AML-193 (cell line): ENCODE measurements at places on chromosomes 1 and 21.
A peak's percentile ranks its signal among the peaks of the same experiment; 100 is the strongest.

- DNase-seq = peak; percentile 56
These were observed at the start of gene PYGO2 for GRCh38 chr1:154961207-154962155. Gene PYGO2 (minus strand): TSS chr1:154961782. CDS start chr1:154961576, 206 bp downstream.

- DNase-seq = no peak
These were observed 808 bp downstream of the MAP3K21 start for GRCh38 chr1:233328142-233328921.

GRCh38 chr1:35809114-35810095 is 1.6 kb downstream of the AGO4 start:
- DNase-seq = no peak

- DNase-seq = no peak
These were observed 704.8 kb upstream of the RGS18 start for GRCh38 chr1:191453487-191453886.

DNA sequence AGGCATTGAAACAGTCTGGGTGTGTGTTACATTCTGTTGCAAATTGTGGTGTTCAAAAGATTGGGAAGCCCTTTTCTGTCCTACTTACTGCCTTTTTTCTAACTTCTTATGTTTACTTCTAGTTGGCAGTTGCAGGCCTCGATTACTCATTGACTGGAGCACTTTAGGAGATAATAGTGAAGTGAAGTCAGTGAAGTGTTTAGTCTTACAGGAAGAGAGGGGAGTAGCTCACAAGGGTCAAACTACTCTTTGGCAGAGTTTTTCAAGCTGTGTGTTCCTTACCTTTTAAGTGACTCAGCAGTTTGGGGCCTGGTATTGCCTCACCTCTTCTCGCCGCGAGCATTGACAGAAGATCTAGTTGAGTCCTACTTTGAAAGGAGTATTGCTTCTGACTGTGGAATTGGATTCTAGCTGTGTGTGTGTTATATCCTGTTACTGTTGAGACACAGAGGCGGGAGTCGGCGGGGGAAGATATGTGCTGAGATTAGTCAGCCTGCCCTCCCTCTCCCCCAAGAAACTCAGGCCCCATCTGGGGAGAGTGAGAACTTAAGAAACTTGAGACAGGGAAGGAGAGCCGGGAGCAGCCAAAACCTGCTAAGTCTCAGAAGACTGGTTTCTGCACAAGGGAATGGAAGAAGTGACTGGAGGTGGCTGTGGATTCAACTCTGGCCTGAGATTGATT is 19.3 kb downstream of the AHCYL1 start:
- DNase-seq = peak; percentile 65

- DNase-seq = no peak
These were observed 91.2 kb downstream of the KCNK1 start for GRCh38 chr1:233704898-233705723.

GRCh38 chr1:172452536-172453152 is 8.8 kb upstream of the PIGC start:
- no peak for DNase-seq

- no peak for DNase-seq
These were observed 2.5 kb upstream of the CYB561D1 start for GRCh38 chr1:109491372-109491771.

DNA sequence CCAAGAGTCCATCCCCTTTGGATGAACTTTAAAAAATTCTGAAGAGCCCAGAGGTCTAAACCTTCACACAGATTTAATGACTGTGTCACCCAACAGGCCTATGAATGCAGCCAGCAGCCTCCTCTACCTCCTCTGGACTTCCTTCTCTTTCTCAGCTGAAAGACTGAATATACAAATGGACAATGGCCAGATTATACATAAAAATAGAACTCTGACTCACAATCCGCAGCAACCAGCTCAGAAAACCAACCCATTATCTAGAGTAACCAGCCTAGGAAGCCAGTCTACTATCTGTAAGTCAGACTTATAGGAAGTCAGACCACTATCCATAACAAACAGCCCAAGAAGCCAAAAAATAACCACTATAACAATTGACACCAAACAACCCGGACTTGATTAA is 224.5 kb downstream of the ASTN1 start:
- DNase-seq = no peak

- no peak for DNase-seq
These were observed 25.3 kb downstream of the FMO2 start for GRCh38 chr1:171210355-171210754.

DNA sequence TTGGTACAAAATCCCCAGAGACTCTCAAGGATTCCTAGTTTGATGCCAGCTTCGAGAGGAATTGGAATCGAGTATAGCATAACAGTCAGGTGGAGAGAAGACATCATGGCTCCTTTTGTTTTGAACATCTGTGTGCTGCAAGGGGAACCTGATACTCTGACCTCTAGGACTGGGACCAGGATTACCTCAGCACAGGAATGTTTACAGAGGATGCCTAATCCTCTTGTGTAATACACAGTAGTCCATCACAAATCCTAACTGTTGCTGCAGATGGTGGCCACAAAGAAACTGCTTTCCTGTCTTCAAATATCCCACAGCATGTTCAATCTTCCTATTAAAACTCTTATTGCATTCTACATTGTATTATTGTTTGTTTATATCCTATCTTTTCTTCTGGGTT is 111.8 kb upstream of the PRMT6 start:
- DNase-seq = no peak

GRCh38 chr1:212606395-212607205 is 2.0 kb upstream of the ATF3 start:
- no peak for DNase-seq

DNA sequence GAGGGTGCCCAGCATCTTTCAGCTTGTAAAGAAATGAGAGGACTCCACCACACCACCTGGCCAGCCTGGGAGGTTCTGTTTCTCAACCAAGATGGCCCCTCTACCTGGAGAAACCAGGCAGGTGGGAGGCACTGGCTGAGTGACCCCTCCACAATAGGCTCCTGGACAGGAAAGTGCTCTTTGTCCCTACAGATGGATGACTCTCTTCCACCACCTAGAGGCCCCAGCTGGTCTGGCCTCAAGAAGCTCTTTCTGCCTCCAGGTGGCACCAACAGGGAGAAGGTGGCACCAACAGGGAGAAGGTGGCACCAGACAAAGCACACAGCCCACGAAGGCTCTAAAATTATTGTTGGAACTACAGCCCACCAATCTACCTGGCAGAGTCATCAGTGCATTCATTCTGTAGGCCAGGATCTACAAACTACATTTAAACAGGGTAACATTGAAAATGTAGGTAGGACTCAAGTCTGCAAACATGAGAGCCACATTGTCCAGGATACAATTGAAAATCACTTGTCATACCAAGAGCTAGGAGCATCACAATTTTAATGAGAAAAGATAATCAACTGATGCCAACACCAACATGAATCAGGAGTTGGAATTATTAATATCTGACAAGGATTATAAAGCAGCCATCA is 14.4 kb downstream of the TMPRSS3 start:
- DNase-seq = peak; percentile 64

DNA sequence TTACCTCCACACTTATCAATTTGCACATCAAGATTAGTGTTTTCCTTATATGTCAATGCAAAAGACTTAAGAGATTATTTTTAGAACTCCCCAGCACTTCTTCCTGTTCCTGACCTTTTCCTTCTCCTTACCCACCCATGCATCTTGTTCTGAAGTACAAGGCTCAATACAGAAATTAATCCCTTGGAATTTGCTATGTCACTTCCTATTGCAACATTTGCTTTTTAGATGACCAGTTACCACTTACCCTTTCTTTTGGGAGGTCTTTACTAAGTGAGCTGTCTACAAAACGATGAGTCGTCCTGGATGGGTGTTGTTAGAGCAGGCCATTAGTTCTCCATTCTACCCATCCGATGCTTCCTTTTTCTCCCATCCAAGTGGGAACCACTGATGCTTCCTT is 221.2 kb downstream of the FMN2 start:
- no peak for DNase-seq

- no peak for DNase-seq
These were observed 288.5 kb upstream of the KAZN start for GRCh38 chr1:14309984-14310383.

DNA sequence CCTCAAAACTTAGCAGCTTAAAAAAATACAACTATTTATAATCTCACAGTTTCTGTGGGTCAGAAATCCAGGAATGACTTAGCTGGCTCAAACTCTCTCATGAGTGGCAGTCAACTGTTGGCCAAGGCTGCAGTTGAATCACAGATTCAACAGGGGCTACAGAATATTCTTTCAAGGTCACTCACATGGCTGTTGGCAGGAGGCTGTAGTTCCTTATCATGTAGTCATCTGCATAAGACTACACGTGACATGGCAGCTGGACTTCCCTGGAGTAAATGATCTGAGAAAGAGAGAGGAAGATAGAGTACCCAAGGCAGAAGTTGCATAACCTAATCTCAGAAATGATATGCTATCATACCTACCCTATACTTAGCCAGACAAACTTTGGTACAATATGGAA is 75.2 kb upstream of the TSPAN2 start:
- DNase-seq = no peak

DNA sequence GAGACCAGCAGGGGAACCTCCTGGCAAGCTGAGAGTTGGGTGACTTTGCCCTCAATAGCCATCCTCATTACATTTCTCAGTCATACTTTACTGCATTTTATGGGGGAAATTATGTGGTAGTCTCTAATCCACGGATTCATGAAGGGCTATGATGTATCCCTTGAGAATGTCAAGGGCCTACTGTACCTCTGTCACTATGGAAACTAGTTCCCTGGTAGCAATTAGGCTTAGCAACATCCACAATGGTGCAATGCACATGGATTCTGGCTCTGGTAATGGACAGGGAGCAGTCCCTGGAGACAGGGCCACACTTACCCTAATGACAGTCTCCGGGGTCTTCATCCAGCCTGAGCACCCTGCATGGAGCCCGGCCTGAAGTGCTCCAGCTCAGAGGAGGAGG is 26.5 kb downstream of the LRRN2 start:
- DNase-seq = no peak

DNA sequence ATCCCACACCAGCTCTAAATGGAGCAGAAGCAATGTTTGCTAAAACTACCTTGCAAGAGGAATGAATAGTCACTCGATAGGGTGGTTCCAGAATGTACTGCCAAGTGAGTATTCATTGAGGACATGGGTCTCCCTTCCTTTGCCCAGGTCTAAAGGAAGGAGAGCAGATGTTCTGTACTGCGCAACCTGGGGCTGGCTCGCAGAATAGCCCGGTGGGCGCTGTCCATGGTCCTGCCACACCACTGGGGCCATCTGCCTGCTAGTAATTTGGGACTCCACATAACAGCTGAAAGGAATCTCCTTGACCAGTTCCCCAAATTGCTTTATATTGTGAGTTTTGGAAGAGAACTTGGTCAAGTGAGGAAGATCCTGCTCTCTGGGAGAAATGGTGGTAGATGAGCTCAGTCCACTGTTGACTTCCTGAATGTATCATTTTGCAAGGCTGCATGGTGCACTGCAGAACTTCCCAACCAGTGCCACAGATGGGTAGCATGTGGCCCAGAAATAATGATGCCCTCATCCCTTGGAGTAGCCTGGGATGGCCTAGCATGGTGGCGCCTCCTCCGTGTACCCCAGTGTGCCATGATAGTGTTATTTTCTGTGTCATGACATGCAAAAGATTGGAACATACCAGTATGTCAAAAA is 5.7 kb downstream of the SLC6A17 start:
- DNase-seq = peak; percentile 1
